ENCODE measurements at places on chromosomes 3 and 15.

- DNase-seq = no peak
These were observed 20.2 kb downstream of the ITGA11 start for GRCh38 chr15:68411735-68412134.

- no peak for DNase-seq
These were observed 5.7 kb downstream of the GRM2 start for GRCh38 chr3:51712511-51712931.

DNA sequence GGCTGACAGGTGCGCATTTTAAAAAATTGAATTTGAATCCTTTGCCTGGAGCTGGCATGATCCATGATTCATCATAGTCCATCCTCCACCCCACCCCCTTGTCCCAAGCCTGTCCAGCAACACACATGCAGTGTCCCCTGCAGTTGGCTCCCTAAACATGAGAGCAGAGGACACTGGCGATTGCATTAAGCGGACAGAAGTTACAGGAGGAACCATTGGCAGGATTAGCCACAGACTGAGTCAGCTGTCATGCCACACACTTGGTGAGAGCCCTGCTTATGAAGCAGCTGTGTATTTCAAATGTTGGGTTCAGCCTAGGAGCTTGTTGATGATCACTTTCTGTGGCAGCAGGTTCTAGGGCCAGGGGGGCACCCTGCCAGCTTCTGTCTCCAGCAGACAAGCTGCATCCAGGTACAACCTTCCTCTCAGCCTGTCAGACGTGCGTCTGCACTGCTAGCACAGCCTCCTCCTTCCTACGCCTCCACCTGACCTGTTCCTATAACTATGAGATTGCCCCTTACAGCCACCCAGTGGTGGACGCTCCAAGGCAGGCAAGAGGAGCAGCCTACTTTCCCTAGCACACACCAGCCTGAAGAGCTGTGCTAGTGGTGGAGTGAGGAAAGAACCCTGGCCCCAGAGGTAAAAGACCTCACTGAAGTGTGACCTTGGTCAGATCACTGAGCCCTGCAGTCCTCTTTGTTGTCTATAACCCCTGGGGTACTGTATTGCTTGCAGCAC lies 121.9 kb downstream of the SLCO3A1 start:
- DNase-seq = no peak

DNA sequence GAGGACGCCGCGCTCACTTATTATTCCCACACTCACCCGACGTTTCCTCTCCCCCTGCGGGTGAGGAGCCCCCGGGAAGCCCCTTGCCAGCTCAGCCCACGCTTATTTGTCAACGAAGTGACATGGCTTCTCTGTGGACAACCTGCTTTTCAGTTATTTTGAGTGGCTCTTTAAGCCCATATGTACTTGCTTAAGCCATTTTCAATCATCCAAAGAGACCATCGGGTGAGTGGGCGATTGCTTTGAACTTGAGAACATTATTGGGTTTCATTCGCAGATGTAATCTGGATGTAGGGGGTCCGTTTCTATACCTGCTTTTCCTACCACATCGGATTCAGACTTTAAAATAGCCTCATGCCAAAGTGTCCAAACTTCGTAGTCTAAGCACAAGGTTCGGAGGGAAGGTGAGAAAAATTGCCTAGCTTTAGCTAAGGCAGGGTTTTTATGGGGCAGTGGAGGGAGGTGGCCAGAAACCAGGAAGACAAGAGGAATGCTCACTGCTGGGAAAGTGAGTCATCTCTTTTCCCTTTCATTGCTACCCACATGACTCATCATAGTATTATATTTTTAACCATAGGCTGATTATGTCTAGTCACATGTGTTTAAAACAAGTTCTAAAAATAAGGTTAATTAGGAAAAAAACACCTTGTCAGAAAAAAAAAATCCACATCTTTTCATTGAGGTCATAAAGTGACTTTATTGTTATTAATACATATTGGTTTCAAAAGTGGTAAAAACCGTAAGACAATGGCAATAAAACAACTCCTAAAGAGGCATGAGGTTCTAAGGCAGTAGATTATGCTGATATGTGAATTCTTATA lies 773.1 kb upstream of the NR2F2 start:
- peak; percentile 95 for DNase-seq

- DNase-seq = no peak
These were observed 172.2 kb upstream of the PFN2 start for GRCh38 chr3:150142936-150143335.

- DNase-seq = no peak
These were observed 69.1 kb upstream of the TNFAIP8L3 start for GRCh38 chr15:51163843-51164242.

- peak; percentile 55 for DNase-seq
These were observed 845.9 kb downstream of the TBL1XR1 start for GRCh38 chr3:176351408-176351807.

- DNase-seq = no peak
These were observed 23.9 kb downstream of the CHDH start for GRCh38 chr3:53822331-53822741.
